ENCODE measurements at places on chromosomes 4 and X. TPM values are rescaled to one million over a fixed set of nuclear protein-coding genes. Genes with fewer than 3 reads are reported as not detected.

The XAGE1A gene
- not detected for total RNA-seq

GRCh38 chr4:118180776-118181175 lies 146.5 kb downstream of the NDST3 start:
- DNase-seq, result no peak
- H3K27ac ChIP-seq, result no peak overlapping the region
- H3K36me3 ChIP-seq, result no peaks in the 10 kb centered on the region
- no peaks in the 10 kb centered on the region for H3K4me1 ChIP-seq
- no peaks in the 10 kb centered on the region for H3K27me3 ChIP-seq

The ANOS1 gene
- 2.7 TPM for total RNA-seq

The EPHA5 gene
- 0.58 TPM for total RNA-seq

- H3K27ac ChIP-seq, result no peak overlapping the region
- H3K4me1 ChIP-seq, result no peaks in the 10 kb centered on the region
- DNase-seq, result no peak
These were observed 195.9 kb downstream of the OR13H1 start for GRCh38 chrX:131739823-131740222.

Measured in esophagus muscularis mucosa (tissue), 4 donors.